ENCODE measurements at places on chromosomes 12 and 14.

- no peak for DNase-seq
Observed at GRCh38 chr12:93704625-93705024, 27.4 kb downstream of the CRADD start.

DNA sequence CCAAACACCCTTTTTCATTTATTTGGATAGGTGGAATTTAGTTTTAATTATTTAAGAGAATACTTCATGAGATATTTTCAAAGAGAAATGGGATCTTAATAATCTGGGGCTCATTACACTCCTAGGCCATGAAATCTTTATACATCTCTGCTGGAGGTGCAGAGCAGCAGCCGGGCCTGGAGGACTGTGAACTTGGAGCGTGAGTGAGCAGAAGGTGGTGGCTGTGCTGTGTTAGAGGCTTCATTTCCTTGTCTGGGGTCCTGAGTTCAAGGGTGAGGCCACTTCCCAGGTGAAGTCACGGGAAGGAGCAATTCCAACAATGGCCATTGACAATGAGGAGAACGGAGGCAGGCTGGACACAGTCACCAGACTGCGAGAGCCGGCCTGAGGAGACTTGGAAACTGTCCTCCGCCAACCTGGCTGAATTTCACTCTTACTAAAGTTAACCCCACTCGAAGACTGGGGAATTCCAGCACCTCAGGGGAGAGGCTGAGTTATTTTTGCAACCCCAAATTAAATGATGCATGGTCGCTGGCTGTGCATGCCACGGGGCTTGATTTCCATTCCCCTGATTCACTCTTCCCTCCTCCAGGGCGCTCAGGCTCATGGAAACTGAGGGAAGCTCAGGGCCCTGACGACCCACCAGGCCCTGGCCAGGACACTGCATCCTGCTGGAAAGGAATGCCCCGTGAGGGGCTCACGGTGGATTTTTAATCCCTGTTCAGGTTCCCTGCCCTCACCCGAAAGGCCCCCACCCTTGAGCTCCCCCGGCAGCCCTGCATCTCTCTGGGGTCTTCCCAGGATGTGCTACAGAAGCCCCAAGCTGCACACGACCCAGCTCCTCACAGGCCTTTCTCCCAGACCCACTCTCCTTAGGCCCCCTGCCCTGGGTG is 22.6 kb upstream of the TRAF3 start:
- no peak for DNase-seq

GRCh38 chr12:121314431-121314830 is 17.9 kb upstream of the CAMKK2 start:
- DNase-seq, result no peak

DNA sequence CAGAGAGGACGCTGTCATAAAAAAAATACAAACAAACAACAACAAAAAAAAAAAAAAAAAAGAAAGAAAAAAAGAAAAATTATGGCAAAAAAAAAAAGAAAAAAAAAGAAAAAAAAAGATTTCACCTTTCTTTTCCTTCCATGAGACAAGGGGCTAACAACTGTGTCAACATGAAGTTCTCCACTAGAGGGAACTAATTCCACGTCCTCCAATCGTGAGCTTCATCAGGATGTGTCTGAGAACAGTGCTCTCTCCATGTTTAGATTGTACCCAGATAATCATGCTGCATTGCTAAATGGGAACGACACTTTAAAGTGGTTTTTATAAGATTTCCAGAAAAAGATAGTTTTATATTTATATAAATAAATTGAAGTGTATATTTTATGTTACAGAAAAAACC is 96.2 kb upstream of the PTPRB start:
- DNase-seq, result no peak

DNA sequence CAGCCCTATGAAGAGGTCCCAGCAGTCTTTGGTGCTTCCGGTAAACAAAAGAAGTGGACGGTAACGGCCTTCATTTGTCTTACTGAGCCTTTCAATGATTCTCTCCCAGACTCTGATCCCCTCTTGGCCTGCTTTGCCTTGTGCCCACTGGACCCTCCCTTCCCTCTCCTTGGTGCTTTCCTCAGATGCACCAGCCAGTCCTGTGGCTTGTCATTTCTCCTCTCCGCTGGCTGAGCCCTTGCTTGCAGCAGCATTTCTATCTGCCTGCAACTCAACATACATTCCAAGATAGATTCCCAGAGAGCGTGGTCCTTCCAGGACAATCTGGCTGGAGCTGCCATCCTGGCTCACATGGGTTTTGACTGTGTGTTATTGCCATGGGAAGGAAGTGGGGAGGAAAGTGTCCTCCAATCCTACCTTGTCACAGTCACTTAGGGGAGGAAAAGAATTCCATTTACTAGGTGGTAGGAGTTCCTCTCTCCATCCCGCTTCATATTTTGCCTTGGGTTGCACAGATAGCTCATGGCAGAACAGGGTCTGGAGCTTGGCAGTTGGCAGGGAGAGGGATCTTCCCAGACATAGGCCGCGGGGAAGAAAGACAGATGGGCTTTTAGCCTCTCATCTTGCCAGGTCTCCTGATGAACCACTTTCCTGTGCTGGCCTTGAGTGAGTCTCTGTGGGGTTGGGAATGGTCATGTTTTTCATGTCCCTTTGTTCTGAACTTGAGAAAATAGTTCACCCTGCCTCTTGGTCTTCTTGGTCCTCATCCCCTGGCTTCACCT is 92.8 kb upstream of the KCNA1 start:
- DNase-seq, result no peak

DNA sequence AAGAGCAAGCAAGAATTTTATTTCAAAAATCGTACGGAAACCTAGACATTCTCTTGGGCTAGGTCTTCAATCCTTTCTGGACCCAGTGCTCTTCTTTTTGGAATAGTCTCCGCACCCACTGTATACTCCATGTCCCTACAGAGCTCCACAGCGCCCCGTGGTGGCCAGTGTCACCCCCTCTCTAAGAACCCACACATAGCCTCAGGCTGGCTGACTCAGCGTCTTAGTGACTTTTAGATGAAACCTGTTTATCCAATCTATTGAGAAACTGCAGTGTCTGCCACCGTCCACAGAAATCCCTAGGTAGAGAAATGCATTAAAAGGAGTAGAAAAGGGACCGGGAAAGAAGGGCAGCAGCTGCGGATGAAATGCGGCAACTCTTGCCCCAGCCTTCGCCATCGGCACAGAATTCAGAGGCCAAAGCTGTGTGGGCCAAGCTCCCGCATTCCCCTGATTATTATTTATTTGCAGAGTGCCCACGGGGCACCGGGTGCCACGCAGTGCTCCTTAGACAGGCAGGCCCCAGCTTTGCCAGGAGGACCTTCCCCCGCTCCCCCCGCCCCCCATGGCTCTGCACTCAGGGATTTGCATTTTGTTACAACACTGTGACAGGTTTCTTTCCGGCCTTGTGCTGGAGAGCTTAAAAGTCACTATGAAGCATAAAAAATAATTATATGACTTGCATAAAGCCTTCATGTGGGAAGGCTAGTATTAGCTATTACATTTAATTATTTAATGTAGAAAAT is 170.1 kb upstream of the FKBP4 start:
- DNase-seq, result no peak

- no peak for DNase-seq
Observed at GRCh38 chr12:69875416-69875935, 50.4 kb downstream of the MYRFL start.

Measured in stimulated activated CD8-positive, alpha-beta memory T cell treated with anti-CD3 and anti-CD28 coated beads, Interleukin-4, amount 100 ng/mL, for 1 hour (primary cell).